ENCODE measurements at places on chromosomes 7 and 10. TPM values are rescaled to one million over a fixed set of nuclear protein-coding genes. Genes with fewer than 3 reads are reported as not detected.

DNA sequence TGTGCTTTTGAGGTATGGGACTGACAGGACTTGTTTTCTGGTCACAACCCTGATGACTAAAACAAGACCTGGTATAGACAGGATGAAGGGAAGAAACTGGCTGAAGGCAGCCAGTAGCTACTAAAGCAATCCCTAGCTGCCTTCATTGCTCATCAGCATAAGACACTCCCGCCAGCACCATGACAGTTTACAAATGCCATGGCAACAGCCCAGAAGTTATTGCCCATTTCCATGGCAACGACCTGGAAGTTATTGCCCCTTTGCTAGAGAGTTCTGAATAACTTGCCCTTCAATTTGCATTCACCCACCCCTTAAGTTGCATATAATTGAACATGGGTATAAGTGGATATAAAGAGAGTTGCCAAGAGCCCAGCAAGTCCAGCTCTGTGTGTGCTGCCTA lies 169.6 kb upstream of the FAM171A1 start:
- no peak for DNase-seq

DNA sequence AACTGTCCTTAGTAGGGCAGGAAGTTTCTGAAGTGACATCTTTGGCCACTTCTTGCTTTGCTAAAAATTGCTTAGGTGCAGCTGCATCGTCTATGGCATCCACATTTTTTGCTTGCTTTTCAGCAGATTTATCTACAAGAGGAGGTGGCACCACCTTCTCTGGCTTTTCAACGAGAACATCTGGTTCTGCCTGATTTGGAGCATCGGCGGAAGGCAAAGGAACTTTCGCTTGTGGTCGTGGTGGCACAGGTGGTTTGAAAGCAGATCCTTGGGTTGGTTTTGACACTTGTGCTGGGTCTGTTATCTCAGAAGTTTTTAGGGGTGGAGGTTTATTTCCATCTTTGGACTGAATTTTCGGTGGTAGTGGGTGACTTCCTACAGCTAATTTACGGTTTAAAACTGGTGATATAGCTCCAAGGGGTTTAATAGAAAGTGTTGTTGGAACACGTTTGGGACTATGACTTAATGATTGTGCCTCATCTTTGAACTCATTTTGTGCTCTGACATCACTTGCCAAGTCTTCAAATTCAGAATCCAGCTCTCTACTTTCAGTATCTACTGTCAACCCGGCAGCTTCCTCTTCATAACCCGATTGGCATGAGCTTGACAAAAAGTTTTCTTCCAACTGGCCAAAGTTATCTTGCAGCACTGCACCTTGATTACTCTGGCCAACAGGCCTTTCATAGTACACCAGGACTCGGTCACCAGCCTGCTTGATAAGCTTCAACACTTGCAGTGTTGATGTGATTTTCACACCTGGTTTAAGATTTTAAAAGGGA lies 44.0 kb downstream of the SLC18A2 start:
- DNase-seq = no peak

AOAH gene
- polyA plus RNA-seq = 2.5 TPM

- peak; percentile 51 for DNase-seq
Observed at GRCh38 chr10:116891208-116891607, 41.9 kb downstream of the ENO4 start.

CFAP69 gene
- polyA plus RNA-seq = 3.0 TPM

DNA sequence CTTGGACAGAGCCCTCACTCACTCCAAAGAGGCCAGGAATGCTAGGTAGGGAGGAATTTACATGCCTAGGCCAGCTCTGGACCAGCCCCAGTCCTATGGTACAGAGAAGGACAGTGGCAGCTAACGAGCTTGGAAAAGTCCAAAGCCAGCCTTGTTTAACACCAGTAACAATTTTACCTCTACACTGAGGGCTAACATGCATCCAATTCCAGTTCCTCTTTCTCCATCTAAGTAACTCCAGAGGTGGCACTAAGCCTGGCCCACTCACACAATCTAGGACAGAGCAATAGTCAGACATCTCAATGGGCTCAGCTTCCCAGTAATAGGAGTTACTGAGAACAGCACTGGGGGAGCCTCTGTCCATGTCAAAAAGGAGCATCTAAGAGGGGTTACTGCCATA lies 5.7 kb upstream of the LCOR start:
- DNase-seq = no peak

DNA sequence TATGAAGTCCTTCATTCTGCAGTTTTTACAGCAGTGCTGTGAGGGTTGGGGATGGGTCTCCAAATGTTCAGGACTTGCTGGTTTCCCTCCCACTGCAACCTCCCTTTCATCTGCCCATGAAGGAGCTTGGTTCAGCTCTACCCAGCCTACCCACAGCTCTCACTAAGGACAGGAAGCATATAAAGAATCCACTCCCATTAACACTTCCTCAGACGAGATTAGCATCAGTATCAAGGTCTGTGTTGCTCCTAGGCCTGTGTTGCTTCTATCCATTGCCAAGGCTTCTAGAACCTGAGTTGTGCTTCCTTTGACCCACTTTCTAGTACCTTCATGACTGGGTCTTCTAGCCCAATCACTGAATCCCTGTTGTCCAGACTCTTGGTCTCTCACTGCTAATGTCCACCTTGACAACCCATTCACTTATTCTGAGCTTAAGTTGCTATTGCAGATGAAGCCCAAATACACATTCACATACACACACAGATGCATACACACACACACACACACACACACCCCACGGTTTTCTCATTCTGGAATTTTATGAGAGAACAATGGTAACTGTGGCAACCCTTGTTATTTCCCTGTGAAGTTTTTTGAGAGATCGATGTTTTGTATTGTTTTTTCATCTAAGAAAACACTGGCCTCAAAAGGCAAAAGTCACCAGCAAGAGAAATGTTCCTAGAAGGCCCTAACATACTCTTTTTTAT lies 248.1 kb downstream of the MTERF1 start:
- DNase-seq = no peak

OR6B1 gene
- polyA plus RNA-seq = not detected

DNA sequence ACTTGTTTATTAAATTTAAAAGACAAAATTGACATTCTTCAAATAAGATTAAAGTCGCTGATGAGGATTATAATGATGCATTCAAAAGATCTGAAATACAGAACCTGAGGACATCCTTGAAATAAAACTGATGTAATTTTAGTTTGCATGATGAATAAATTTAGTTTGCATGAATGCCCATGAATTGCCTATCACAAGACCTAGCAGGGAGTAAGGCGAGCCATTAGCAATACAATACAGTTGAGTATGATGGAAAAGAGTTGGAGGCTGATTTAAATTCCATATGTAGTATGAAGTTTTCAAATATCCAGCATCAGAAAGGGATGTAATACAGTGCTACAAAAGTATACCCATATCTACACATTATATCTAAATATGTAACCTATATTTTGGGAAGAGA lies 321.3 kb downstream of the CACNA2D1 start:
- DNase-seq = no peak

DNA sequence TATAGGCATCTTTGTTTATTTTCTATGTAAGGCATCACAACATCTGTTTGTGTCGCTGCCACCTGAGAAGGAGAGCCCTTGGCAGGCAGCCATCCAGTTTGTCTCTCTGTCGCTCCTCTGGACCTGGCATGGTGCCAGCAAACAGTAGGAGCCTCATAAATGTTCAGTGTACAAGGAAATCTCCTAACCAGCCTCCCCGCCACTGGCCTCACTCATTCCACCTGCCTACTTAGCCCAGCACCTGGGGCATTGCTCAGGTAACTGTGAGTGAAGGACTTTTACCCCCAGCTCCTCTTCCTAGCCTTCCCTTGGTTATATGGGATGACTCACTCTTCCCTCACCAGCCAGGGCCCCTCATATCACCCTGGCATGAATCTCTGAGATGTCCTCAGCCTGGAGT lies 61.7 kb upstream of the NPTX2 start:
- DNase-seq = no peak

GRCh38 chr10:48614481-48615390 lies 9.9 kb upstream of the ARHGAP22 start:
- no peak for DNase-seq

PIP gene
- not detected for polyA plus RNA-seq

DNA sequence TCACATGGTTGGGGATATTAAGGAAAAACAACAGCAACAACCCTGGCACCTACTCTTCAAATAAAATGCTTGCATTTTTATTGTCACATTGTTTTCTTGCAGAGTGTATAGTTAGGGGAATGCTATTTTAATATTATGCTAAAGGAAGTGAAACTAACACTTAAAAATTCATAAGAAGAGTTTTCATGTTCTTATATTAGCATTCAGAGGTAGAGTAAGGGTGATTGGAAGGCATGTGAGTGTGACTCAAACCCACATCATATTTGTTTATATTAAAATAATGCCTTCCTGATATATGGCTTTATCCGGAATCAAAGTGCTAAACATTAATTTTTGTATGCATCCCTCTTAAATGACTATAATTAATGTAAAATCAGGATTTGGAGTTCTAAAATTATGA lies 59.8 kb upstream of the TES start:
- DNase-seq = no peak

GRCh38 chr10:1084011-1084950 lies 28.1 kb downstream of the WDR37 start:
- no peak for DNase-seq

GIMAP1 gene
- 2.4 TPM for polyA plus RNA-seq

- DNase-seq = no peak
Observed at GRCh38 chr10:14749070-14749809, 25.5 kb downstream of the FAM107B start.

- DNase-seq = no peak
Observed at GRCh38 chr7:117686311-117686935, 186.8 kb downstream of the CTTNBP2 start.

GRCh38 chr10:9636216-9636615 lies 1381.5 kb upstream of the CELF2 start:
- no peak for DNase-seq

DRGX gene
- not detected for polyA plus RNA-seq

VIM gene
- polyA plus RNA-seq = 2,675 TPM

BMI1 gene
- 53.3 TPM for polyA plus RNA-seq

CFAP43 gene
- 0.35 TPM for polyA plus RNA-seq

NPC1L1 gene
- polyA plus RNA-seq = 0.04 TPM

SCIN gene
- polyA plus RNA-seq = 0.34 TPM

DNA sequence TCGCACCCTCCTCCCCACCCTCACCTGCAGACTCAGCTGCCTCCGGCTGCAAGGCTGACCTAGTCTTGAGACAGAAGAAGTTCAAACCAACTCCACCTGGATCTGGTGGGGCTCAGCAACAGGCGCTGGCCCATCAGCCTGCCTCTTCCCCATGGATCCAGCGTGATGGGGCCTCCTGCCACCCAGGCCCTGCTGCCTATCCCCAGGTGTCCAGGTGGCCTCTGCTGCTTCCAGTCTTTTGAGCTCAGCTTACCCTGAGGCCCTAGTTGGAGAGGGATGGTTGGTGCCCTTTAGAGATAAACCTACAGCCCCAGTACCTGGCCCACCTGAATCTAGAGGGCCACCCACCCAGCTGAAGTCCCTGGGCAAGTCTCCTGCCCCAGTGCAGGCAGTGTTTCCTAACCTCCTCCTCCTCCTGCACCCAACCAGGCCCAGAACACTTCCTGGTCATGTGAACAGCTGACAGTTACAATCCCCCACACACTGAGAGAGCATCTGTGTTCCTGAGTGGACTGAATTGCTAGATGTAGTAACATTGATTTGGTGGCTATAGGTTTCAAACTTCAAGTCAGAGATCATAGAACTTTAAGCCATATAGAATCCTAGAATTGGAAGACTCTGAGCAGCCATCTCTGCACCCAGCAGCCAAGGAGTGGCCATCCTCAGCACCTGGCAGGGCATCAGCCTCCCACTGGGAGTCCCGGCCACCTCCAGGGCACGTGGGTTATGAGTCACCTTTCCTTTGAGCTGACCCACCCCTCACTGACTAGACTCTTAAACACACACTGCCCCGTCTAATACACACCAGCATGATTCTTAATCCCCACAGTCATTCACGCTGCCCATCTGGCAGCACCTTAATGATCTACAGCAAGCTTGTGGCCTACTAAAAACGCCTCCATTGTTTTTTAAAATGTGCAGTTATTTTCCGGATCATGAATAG lies 51.9 kb downstream of the ALOX5 start:
- DNase-seq = no peak

CTBP2 gene
- 34.1 TPM for polyA plus RNA-seq

GRM8 gene
- 0.11 TPM for polyA plus RNA-seq

DNA sequence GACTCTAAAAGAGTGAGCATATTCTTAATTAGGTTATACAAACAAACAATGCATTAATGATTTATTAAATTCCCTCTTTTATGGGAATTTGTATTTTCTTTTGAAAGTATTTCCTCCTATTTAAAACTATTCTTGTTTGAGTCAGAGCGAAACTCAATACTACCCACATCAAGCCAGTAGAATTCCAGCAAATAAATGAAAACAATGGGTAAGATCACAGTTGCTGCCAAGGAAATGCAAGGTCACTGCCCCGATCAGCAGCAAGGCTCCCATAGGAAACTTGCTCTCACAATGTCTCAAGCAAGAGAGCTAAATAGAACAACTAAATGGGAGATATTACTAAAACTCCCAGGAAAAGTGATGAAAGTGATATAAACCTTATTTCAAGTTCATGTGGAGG lies 206.3 kb downstream of the THSD7A start:
- no peak for DNase-seq

PNLIPRP1 gene
- polyA plus RNA-seq = not detected

DNA sequence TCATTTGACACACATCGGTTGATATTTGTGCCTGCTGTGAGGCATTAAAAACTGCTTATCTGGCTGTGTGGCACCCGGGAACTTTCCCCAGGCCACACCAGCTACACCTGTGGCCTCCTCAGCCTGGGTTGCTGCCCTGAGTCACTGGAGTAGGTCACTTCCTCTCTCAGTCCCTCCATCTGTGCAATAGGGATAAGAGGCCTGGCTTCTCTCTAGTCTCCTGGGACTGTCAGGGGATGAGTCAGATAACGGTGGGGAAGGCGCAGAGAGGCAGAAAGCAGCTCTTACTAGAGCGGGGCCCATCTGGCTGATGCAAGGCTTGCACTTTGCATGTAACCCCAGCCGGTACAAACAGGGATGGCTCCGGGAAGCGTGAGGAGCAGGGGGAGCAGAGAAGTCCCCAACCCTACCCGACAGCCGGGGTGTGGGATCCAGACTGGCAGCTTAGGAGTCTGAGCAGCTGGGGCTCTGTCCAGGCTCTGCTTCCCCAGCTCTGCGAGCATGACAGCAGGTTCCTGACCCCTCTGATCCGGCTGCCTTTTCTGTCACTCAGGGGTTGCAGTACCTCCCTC lies 34.0 kb downstream of the DNAJB12 start:
- no peak for DNase-seq

DNA sequence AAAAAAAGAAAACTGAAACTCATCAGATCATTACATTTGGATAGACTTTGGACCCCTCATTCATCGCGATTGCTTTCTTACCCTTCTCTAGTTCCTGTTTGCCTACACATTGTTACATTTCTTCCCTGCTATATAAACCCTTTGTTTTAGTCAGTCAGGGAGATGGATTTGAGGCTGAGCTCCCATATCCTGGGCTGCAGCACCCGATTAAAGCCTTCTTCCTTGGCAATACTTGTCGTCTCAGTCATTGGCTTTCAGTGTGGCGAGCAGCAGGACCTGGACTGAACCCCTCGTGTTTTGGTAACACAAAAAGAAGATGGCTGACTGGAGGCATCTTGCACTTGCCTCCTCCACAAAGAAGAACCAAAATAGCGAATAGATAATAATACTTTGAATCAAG lies 34.1 kb upstream of the ELOVL3 start:
- no peak for DNase-seq

ABCB4 gene
- polyA plus RNA-seq = 0.40 TPM

GRCh38 chr7:90835861-90836260 lies 239.7 kb downstream of the CDK14 start:
- DNase-seq = no peak

Data from forelimb muscle (tissue), 1 donor.